ENCODE measurements at places on chromosomes 2 and 18. TPM values are rescaled to one million over a fixed set of nuclear protein-coding genes. Genes with fewer than 3 reads are reported as not detected.

Gene LCT
- total RNA-seq = 0.07 TPM

Gene CTAGE1
- not detected for total RNA-seq

Gene MARCHF4
- 21.5 TPM for total RNA-seq

Gene CYP26B1
- 1.1 TPM for total RNA-seq

Gene STON1
- 12.0 TPM for total RNA-seq

Gene ADRA2B
- not detected for total RNA-seq

Gene MC5R
- not detected for total RNA-seq

Gene PER2
- total RNA-seq = 3.8 TPM

Gene MYOM1
- not detected for total RNA-seq

Gene AKAIN1
- not detected for total RNA-seq

Gene C2orf66
- total RNA-seq = 0.27 TPM

Gene SYT4
- not detected for total RNA-seq

Gene DYNC1I2
- 138 TPM for total RNA-seq

Gene PROKR1
- not detected for total RNA-seq

Gene AQP12B
- total RNA-seq = not detected

Gene NDC80
- 39.6 TPM for total RNA-seq

Gene SNRNP27
- 50.6 TPM for total RNA-seq

Gene SERPINB3
- not detected for total RNA-seq

Gene RESP18
- not detected for total RNA-seq

Measured in endothelial cell of umbilical vein (primary cell).